ENCODE measurements at places on chromosomes 1 and 21.

- no peak for DNase-seq
Measured at GRCh38 chr1:166165661-166166328, 1.0 kb downstream of the FAM78B start.

DNA sequence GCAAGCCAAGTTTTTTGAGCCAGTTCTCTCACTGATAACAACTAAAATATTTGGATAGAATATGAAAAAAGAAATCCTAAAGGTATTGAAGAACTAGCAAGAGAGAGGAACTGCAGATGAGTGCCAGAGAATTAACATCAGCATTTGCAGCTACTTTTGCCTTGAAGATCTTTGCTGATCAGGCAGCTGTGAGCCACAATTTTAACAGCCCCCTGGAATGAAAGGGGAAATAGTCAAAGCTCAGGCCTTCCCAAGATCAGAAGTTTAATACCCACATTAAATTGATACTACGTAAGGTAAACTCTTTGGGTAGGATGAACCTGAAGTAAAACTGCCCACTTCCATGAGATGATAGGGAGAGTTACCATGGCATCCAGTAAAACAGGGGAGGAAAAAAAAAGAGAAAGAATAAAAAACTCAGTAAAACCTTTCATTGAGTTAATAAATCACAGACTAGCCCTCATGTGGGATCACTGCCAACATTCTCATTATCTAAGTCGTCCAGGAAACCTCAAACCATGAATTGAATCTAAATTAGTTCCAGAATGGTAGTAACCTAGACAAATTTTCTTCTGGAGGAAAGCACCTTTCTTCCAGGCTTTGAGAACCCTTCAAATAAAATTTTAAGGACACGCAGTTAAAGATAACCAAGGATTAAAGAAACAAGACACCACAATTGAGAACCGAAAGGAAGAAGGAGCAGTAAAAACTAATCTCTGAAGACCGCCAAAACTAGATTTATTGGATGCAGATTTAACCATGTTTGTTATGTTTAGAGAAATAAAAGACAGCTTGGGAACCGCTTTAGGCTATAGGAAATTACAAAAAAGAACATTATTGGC is 28.3 kb downstream of the SCP2 start:
- DNase-seq, result peak; percentile 16

GRCh38 chr1:62439652-62440371 is 3.0 kb downstream of the USP1 start:
- DNase-seq, result no peak

GRCh38 chr1:2847086-2847985 is 45.8 kb upstream of the TTC34 start:
- DNase-seq, result no peak

DNA sequence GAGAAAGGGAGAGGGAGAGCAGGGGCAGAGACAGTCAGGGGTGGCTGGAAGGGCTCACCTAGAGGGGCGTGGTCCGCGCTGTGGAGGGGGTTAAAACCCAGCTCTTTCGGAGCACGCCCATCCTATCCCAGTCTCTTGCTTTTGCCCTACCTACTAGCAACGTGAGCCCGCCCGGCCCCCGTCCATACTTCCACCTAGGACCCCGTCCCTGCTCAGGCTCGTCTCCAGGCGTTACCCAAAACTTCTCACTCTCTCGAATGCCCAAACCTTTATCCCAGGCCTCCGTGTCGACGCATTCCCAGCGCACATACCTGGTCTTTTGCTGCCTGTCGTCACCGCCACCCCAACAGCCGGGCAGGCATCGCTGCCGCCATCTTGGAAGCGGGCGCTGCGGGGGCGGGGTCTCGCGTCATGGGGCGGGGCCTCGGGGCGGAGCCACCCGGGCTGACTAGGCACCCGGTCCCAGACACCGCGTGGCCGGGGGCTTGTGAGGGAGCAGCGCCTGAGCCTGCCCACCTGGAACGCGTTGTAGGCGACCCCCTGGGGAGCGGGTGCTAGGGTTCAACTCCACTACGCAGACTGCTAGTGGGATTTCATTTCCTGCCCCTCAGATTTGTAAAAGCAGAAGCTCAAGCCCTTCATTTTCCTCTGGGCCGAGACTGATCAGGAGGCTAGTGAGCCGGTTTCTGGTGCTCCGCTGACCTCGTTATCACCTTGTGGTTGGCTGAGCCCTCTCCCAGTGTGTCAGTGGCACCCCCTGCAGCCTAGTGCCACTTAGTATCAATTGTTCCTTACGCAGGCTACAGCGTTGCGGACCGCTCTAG is at the start of gene B4GALT3:
Gene B4GALT3 (minus strand): TSS at position 396 of the 824 bp plus-strand sequence. CDS start 1,447 bp downstream, outside the sequence.
- peak; percentile 85 for DNase-seq

GRCh38 chr1:41360074-41360785 is 1.0 kb upstream of the FOXO6 start:
- no peak for DNase-seq

- DNase-seq, result no peak
Measured at GRCh38 chr1:25704267-25704691, 87.7 kb downstream of the MAN1C1 start.

DNA sequence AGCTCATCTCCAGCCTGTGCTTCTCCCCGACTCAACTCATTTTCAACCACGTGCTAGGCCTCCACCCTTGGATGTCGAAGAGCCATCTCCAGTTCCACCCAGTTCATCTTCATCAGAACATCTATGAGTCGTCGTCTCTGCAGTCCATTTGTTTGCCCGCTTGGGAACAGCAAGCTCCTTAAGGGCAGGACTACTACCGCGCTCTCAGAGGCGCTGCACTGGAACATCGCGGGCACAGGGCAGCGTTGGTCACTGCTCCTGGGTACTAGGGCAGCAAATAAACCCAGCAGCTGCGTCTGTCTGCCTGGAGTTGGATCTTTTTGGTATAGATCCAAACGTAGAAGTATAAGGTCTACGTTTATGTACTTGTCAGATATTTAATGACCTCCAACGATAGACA is 478 bp upstream of the PRDM2 start:
- peak; percentile 5 for DNase-seq

DNA sequence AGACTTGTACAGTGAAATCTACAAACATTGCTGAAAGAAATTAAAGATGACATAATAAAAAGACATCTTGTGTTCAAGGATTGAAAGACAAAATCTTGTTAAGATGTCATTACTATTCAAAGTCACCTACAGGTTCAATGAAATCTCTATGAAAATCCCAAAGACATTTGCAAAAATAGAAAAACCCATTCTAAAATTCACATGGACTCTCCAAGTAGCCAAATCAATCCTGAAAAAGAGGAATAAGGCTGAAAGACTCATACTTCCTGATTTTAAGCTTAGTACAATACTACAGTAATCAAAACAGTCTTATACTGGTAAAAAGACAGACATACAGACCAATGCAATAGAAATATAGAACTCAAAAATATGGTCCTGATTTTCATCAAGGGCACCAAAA is 78.6 kb downstream of the PCSK9 start:
- no peak for DNase-seq

GRCh38 chr1:213931836-213932235 is 55.9 kb upstream of the PROX1 start:
- DNase-seq, result no peak
